ENCODE measurements at places on chromosomes 16 and 17.
A peak's percentile ranks its signal among the peaks of the same experiment; 100 is the strongest.

GRCh38 chr17:80908776-80909175 lies 82.9 kb upstream of the CHMP6 start:
- DNase-seq: no peak

GRCh38 chr17:78600181-78600721 lies 23.1 kb upstream of the DNAH17 start:
- peak; percentile 48 for DNase-seq

GRCh38 chr17:30950669-30951399 lies 20.0 kb upstream of the RNF135 start:
- DNase-seq: peak; percentile 92

GRCh38 chr17:67052720-67053437 lies 8.5 kb downstream of the CACNG1 start:
- DNase-seq: no peak

Data from GM23248 (cell line).